Jurkat, Clone E6-1 (cell line): ENCODE measurements at places on chromosomes 1 and 21.

- DNase-seq, result no peak
Measured at GRCh38 chr1:41617336-41617735, 132.9 kb upstream of the EDN2 start.

DNA sequence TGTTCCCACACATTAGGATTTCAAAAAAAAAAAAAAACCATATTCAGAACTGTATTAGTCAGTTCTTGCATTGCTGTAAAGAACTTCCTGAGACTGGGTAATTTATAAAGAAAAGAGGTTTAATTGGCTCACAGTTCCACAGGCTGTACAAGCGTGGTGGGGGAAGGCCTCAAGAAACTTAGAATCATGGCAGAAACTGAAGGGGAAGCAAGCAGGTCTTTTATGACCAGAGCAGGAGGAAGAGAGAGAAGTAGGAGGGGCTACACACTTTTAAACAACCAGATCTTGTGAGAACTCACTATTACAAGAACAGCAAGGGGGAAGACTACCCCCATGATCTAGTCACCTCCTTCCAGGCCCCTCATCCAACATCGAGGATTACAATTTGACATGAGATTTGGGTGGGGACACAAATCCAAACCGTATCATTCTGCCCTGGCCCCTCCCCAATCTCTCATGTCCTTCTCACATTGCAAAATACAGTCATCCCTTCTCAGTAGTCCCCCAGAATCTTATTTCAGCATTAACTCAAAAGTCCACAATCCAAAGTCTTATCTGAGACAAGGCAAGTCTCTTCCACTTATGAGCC is 51.8 kb downstream of the POU2F1 start:
- DNase-seq, result peak; percentile 10

- peak; percentile 19 for DNase-seq
Measured at GRCh38 chr1:24955161-24955560, 25.1 kb upstream of the RUNX3 start.

- DNase-seq, result no peak
Measured at GRCh38 chr1:8398677-8399076, 80.8 kb downstream of the SLC45A1 start.

DNA sequence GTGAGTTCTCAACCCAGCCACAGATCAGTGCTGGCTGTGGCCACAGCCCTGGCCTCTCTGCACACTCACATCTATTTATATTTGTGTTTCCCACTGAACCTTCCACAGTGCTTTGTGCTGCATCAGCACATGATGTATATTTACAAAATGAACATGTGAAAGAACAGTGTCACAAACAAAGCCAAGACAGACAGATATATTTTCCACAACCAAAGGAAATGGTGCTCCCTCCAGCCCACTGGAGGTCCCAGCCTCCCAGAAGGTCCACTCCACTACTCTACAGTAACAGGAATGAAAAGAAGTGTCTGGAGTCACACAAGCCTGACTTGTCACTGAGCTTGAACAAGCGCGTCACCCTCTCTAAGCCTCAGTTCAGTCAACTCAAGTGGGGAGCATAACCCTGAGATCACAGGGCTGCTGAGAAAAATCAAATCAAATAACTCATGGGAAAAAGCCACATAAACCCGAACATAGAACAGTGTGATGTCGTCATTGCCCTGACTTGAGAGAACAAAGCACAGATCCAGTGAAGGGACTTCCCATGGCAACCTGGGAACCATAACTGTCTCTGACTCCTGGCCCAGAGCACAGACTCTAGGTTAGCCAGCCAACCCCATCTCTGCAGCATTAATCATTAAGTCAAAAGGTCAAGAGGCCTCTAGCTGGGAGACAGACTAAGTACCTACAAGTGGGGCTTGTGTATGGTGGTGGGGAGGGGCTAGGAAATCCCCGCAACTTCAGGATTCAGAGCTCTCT is 121.2 kb downstream of the TRABD2B start:
- no peak for DNase-seq

GRCh38 chr1:216836316-216836715 is 113.1 kb upstream of the ESRRG start:
- no peak for DNase-seq

DNA sequence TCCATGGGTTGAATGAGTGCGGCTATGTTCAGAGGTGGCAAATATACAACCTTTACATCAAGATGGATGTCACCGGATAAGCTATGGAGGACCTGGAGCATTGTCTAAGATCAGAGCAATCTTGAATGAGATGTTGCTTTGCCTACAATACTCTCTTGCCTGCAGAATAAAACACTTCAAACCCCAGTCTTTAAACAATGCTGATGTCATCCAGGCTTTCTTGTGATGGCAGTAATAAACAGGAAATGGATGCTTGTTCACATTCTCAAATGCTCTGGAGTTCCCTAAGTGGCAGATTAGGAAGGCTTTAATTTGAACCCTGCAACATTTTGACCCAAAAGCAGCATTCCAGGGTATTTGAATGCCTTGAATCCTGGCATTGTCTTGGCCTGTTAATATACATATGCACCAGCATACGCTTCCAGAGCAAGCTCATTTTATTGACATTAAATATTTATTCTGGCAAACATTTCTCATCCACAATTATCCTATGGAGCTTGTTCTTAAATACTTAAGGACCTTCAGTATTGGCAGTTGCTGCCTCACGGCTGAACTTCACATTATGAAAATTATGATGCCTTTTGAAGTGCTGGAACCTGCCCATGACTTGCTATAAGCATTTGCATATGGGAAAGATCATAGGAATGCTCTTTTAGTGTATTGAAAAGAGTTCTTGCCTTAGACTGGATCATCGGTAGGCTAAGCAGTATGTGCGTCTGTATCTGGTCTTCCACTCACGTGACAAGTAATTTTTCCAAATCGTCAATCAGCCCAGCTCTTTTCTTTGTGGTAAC is 422.7 kb downstream of the SIPA1L2 start:
- DNase-seq, result no peak
